RCC 7860 (cell line): ENCODE measurements at places on chromosomes 2 and 18.

- peak; percentile 88 for DNase-seq
These were observed 49.1 kb upstream of the CTAGE1 start for GRCh38 chr18:22466608-22467395.

DNA sequence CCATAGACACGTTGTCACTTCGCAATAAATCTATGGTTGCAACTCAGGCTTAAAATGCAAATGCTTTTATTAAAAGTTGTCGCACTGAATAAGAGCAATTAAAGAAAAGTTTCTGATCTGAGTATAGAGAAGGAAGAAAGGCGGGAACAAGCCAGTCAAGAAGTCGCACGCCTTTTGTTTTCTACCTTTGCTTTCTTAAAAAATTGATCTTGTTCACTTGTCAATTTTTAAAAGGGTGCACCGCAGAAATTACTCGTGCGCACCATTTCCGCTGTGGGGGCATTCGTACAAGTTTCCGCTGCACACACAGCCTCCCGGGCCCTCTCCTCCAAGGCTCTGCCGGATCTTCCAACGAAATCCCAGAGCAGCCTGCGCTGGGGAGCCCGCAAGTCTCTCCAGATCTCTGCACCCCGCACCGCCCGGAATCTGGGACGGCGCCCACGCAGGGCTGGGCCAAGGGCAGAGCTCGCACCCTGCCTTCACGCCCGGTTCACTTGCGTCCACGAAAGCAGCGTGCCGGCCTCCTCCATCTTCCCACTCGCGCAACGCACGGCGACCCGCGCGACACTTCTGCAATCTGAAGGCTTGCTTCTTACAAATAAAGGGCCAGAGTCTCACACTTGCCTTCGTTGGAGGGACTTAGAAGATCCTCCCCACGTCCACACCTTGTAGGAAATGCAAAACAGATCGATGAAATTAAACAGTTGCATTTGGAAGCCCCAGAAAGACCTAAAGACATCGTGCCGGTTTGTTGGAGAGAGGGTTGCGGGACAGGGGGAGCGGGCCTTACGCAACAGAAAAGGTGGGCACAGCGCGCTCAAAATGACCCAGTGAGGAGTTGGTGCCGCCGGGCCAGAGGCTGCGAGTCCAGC is 2.6 kb upstream of the SALL3 start:
- no peak for DNase-seq

DNA sequence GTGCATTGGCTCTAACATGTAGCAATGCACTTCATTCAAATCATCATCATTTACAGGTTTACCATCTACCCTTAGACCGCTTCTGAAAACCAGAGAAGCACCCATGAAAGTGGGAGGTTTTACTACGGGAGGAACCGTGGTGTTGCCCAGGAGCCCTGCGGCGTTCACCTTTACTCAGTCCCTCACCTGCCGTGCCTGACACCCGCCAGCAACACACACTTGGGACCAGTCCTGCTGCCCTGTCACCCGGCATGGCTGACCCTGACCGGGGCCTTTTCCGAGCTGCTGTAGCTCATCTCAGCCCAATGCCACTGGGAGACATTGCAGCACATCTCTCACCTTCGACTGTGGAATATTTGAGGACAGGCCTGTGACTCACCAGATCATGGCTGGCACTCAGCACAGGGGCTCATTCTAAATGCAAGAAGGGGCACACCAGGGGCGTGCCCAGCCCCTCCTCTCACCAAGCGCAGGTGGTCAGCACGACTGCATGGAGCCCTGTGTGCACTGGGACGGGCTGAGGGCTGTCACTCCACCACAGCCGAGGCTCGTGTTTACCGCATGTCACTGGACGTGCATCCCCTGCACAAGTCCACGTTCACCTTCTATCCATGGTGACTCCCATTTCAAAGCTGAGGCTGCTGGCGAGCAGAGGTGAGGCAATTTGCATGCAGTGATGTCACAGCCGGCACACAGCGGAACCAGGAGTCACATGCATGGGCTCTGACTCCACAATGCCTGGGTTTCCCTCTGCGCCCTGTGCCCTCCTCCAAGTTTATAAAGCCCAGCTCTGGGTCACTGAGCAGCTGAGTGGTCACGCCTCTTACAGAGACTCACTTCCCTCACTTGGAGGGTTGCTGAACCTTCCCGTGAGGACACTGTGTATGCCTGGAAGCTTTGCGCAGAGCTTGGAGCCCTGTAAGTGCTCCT is 76.7 kb upstream of the SNTG2 start:
- DNase-seq: no peak

DNA sequence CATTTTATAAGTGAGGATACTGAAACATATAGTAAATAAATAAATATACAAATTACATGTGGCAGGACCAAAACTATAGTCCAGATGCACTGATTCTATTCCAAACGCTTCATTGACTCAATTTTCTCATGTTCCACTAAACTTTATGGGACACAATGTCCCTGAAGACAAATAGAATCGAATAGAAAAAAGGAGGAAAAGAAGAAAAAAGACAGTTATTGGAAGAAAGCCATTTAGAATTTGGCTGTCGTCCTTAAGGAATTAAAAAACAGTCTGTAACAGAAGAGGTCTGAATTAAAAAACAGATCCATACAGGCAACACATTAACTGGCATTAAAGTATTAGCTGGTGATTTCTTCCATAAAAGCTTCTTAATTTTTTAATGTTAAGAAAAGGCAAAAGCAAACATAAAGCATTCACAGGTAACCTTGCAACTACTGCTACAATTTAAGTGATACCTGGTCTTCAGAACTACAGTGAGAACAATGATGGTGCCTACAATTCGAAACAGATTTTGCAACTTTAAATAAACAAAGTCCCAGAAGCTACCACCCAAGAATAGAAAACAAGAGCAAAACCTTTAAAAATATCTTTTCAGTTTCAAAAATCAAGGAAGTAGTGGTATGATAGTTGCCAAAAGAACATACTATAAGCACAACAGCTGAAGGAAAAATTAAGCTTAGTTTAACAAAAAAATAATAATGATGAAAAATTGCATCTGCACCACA is 17.4 kb upstream of the CHAC2 start:
- DNase-seq: no peak

- peak; percentile 36 for DNase-seq
These were observed 389.6 kb upstream of the CDH19 start for GRCh38 chr18:66993492-66993891.

DNA sequence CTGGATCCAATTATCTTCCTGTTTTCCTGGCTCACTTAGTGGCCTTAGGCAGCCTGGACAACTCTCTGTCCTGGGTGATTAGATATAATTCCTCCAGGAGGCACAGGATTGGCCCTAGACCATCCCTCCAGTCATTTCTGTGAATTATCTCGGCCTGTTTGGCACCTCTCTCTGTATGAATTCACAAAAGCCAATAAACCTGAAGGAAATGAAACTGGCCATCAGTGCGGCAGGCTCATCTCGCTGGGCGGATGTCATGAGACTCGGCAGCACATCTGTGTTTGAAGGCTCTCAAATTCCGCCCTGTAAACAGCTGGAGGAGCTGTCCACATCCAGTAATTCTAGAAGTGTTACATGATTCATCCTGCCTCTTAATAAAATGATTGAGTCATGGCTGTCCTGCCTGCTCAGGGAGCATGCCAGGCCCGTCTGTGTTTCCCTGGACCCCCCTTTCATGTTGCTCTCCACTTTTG is 38.6 kb downstream of the ACOXL start:
- DNase-seq: no peak

- no peak for DNase-seq
These were observed 86.5 kb downstream of the EFEMP1 start for GRCh38 chr2:55837073-55837472.
